ENCODE measurements at places on chromosomes 11 and 22.

DNA sequence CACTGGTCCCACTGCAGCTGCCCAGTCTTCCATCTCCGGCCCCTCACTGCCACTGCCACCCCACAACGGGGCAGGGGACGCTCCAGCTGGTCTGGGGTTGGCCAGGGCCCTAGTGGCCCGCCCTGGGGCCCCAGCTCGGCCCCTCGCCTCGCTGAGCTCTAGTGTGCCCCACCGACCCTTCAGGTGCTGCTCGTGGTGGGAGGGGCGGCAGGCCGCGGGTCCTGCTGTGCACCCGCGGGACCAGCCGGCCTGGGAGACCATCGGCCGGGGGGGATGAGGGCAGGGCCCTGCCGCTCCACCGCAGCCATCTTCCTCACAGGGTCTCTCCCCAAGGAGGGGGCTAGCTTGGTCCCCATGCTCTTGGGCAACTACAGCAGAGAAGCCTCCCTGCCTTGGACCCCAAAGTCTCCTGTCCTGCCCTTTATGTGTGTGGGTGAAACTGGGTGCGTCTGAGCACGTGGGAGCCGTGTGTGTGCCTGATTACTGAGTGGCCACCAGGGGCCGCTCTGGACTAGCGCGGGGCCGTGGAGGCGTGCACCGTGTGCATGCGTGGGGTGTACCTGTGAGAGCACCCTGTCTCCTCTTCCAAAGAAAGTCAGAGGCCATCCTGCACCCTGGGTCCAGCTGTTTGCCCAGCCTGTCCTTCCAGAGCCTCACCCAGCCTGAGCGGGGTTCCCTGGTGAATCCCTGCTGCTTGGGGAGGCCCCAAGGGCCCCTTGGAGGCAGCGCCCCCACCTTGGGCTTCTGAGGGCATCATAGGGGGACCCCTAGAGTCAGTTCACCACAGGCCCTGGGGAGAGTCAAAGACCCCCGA, 6.0 kb upstream of the ACR start:
- DNase-seq, result no peak

DNA sequence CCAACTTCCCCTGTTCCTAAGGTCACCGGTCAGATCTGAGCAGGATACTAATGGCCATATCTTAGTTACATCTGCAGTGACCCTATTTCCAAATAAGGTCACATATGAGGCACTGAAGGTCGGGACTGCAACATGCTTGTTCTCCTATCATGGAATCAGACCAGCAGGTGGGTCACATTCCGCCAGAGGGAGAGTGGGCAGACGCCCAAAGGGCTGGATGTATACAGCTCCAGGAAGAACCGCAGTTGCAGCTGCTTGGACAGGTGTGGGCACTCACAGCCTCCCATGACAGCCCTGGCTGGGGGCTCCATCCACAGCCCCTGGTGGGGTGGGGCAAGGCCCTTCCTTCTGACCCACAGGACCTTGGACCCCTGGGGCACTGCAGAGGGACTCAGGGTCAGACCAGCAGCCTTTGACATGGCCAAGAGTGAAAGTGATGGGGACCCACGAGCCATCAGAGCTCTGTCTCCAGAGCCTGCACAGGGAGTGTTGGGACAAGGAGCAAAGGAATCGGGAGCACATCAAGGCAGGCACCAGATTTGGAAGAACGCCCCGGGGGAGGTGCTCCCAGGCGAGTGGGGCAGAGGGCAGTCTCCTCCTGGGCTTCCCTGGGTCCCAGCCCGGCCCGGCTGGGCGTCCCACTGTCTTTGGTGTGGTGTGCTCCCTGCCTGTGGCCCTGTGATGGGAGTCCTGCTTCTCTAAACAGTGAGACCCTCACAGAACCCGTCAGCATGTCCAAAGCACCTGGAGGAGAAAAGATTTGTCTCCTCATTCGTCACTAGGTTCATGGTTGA, 13.3 kb upstream of the CD81 start:
- DNase-seq, result no peak

GRCh38 chr11:67367761-67368227, 5.6 kb downstream of the CLCF1 start:
- no peak for DNase-seq

- DNase-seq, result no peak
These were observed 45.5 kb downstream of the ARFGAP2 start for GRCh38 chr11:47131136-47131535.

- DNase-seq, result no peak
These were observed 971.9 kb downstream of the BRD1 start for GRCh38 chr22:48855593-48856307.

- no peak for DNase-seq
These were observed 279.4 kb downstream of the FAT3 start for GRCh38 chr11:92504004-92504403.

GRCh38 chr11:117305145-117305544, 10.9 kb downstream of the BACE1 start:
- DNase-seq, result no peak

GRCh38 chr11:11155962-11156815, 196.9 kb downstream of the CSNK2A3 start:
- no peak for DNase-seq

DNA sequence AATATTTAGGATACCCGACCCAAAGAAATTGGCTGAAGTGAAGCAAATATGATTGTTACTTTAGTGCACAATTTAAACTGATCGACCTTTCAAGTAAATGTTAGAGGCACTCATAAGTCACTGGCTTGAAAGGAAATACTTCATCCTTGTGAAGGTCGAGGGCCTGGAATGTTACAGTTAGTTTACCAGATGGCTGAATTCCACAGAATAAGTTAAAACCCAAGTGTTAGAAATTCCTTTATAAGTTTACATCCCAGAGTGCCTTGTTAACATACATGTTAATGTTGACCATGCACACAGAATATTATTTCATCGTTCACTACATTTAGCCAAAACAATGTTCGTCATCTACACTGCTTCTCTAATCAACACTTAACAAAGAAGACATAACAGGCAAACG, 235.5 kb upstream of the ANO3 start:
- no peak for DNase-seq

DNA sequence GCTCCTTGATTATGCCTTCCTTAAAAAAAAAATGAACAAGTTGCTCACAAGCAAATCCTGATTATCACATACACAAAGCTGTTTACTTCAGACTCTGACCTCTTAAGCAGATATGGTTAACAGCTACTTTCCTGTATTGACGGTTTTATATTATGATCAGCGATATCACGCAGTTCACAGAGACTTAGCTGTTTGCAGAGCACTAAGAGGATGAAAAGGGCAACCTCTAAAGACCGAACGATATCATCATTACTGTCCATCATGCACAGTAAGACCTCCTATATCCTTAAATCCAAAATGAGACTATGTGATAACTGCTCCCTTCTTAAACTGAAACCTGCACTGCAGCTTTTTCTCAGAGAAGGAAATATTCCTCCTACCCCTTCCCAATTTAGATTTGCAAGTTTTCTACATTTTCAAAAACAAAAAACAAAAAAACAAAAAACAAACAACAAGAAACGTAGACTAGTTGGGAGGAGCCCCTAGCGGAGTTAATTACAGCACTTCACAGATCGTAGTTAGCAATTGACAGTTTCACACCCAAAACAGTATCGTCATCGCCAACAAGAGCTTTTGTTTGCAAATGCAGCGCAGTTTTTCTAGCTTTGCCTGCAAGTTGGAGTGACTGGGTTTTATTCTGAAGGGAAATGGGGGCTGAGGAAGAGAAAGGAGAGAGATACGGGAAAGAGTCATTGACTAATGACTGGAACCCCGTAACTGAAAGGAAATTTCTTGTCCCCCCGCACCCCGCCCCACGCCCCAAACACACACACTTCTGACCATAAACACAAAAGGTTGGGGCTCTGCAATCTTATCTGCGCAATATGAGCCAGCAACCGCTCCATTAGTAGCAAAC, 1.2 kb downstream of the DDX6 start:
- DNase-seq, result no peak

GRCh38 chr11:108803776-108804175, 138.9 kb downstream of the DDX10 start:
- no peak for DNase-seq

DNA sequence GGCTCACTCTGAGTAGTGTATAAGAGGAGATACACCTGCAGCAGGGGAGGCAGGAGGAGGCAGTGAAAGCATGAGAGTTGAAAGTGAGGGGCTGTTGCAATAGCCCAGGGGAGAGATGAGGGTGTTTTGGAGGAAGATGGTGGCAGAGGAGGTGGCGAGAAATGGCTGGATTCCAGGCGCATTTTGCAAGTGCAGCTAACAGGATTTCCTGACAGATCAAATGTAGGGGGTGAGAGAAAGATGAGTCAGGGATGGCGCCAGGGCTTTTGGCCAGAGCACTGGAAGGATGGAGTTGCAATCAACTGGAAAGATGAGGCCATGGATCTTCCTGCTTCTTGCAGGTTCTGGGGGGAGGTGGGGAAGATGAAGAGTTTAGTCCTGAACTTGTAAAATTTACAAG, 16.8 kb upstream of the TSPAN18 start:
- DNase-seq, result no peak

- no peak for DNase-seq
These were observed 2.8 kb downstream of the ARHGEF17 start for GRCh38 chr11:73310661-73311393.

DNA sequence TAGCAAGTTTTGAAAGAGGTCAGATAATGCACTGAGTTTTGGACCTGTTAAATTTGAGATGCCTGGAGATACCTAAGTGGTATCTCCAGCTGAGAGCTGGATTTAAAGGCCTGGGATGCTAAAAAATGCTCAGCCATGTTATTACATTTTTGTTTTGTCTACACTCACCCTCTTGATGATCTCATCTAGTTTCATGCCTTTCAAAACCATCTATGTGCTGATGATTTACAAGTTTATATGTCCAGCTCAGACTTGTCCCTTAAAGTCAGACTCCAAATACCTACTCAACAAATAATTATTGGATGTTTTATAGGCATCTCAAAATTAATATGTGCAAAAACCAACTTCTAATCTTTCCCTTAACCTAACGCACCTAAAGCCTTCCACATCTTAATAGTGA, 103.6 kb upstream of the OR9G4 start:
- DNase-seq, result no peak

DNA sequence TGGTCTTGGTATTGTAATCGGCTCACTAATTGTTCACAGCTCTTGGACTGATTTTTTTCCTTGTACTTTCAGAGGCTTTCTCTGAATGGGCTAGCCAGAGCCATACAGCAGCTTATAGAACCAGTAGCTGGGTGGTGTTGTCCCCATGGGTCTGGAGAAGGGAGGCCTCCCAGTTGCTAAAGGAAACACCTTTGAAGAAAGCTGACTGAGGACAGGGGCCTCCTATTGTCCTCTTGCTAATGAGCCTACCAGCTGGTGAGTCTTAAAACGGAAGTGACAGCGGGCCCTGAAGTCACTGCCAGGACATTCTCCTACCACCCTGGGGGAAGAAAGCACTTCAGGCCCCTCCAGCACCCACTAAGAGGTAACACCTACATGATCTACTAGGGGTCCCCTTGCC, 9.9 kb downstream of the FADS3 start:
- no peak for DNase-seq

GRCh38 chr11:101617735-101618332, 34.0 kb upstream of the TRPC6 start:
- DNase-seq, result no peak

- DNase-seq, result no peak
These were observed 87.7 kb upstream of the NECTIN1 start for GRCh38 chr11:119816660-119817059.

GRCh38 chr22:49966041-49966773, 5.6 kb downstream of the PIM3 start:
- peak; percentile 1 for DNase-seq

GRCh38 chr11:125935618-125936199, 10.1 kb upstream of the VSIG10L2 start:
- DNase-seq, result no peak

DNA sequence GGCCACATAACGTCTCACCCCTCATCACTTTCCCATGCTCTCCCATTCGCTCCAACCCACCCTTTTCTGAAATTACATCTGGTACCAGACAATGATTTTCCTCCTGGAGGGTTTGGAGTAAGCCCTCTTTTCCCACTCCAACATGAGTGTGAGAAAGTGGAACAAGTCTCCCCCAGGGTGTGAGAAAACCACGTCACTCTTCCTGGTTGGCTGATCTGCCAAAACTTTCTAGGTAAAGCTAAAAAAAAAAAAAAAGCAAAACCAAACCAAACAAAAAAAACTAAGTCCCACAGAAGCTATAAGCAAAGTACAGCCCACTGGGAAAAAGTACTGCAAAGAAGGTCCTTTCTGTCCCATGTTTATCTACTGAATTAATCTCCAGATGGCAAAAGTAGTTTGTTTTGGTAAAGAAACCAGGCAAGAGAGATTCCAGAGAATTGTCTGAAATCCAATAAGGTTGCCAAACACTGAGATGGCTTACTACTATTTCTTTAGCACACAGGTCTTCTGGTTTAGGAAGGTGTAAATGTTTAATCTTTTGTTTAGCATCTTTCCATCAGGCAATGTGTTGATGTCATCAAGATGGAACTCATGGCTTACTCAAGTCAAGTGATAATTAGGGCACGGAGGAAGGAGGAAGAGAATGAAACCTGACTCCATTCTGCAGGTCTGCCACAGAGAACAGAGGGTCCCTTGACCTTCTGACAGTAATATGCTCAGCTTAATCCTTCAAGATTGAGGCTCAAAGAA, 395.6 kb downstream of the LARGE1 start:
- no peak for DNase-seq

DNA sequence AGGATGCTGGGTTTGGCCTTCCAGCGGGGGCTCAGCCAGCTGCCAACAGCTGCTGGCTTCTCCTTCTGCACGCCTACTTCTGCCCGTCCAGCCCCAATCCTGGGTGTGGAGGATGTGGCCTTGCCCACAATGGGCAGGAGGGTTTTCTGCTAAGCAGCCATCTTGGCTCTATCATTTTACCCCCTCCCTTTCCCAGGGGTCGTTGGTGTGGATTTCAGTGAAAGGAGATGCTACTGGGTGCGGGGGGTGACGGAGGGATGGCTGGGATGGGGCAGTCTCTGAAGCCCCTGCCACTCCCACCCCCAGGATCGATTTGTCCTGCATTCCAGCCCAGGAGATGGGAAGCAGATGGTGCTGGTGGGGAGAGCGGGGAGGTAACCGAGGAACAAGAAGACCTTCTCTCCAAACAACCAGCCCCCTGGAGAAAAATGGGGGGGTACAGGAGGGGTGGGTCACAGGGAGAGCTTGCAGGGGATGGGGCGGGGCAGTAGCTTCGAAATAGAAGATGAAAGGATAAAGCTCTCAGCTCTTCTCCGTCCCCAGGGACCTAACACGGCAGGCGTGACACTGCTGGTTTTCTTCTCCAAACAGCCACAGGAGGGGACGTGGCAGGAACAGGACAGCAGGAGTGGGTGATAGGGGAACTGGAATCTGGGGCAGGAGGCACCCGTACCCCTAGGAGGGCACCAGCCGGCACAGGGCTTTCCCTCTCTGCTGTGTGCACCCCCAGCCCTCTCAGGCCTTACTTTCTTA, 68.9 kb downstream of the NECTIN1 start:
- DNase-seq, result no peak

DNA sequence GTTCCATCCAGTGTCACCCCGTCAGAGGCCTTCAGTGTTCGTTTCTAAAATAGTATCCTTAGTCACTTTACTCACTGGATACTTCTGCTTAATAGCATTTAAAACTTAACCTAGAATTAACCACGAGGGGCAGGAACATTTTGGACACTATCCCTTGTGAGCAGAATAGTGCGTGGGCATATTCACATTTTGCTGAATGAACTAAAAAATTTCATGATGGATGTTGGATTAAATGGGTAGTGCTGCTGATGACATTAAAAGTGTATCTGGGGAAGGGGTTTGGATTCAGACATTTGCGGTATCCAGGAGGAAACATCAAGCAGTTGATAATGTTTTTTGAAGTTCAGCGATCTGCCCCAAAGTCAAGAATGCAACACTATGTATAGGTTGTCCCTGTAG, 750 bp upstream of the NAT10 start:
- DNase-seq, result no peak

- no peak for DNase-seq
These were observed 34.4 kb downstream of the TNRC6B start for GRCh38 chr22:40212121-40212520.
